HepG2 (cell line): ENCODE measurements at places on chromosomes 7 and 10.

- DNase-seq = peak; percentile 91
Observed at GRCh38 chr10:113073549-113074189, 123.6 kb downstream of the TCF7L2 start.

- no peak for DNase-seq
Observed at GRCh38 chr10:123375738-123376137, 221.5 kb downstream of the BUB3 start.

DNA sequence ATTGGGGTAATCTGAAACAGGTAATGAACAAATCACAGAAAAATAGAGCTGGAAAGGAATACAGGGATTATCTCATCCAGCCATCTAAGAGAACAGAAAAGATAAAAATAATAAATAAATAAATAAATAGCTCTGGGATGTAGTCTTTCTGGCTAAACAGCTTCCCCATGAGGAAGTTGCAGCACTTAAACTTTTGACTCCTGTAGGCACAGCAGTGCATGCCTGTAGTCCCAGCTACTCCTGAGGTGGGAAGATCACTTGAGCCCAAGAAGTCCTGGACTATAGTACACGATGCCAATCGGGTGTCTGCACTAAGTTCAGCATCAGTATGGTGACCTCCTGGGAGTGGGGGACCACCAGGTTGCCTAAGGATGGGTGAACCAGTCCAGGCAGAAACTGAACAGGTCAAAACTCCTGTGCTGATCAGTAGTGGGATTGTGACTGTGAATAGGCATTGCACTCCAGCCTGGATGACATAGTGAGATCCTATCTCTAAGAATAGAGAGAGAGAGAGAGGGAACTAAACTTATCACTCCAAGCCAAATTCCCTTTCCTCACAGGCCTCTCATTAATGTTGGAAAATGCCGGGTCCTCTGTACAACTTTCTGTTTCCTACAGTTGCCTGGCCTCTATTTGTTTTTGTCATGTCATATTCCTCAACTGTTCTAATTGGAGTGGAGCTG is 61.7 kb upstream of the CDK13 start:
- no peak for DNase-seq

DNA sequence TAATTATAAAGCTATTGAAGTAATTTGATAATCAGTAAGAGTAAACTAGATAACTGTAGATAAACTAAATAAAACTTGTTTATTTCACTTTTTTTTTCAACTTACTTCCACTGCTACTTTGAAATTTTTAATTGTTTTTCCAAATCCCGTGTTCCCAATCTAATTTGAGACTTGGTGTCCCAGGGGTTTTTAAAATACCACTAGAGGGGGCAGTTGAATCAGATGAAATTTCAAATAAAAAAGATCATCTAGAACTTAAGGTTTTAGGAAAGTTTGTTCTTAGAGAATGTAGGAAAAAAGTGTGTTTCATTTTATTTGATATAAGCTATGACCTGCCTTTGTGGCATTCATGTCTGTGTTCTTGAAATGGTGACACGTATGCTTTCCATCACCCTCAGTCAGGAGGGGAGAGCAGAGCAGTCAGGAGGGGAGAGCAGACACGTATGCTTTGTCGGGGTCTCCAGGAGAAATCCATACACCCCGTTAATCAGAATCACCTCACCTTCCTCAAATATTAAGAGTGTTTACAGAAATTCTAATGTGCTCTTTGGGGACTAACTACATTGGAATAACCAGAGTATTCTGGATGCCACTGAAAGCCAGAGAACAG is 49.9 kb downstream of the C10orf67 start:
- no peak for DNase-seq

- no peak for DNase-seq
Observed at GRCh38 chr10:72645263-72645858, 19.5 kb upstream of the MICU1 start.

GRCh38 chr7:157715071-157715937 is 378.5 kb downstream of the DNAJB6 start:
- no peak for DNase-seq

GRCh38 chr7:135647755-135648154 is 14.6 kb upstream of the STMP1 start:
- no peak for DNase-seq

DNA sequence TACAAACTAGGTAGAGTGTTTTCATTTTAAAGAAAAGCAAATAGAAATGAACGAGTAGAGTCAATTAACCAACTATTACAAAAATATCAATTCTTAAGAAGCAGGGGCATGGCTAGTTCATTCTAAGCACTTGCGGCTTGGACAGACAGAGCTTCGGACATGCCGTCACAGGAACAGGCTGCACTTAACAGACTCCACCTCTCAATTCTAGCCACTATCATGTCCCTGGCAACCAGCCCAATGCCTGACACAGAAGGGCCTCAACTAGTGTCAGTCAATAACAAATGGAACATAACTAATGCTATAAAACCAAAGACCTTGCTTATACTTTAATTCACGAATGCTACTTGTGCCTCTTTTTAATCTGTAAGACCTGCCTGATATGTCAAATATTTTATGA is 74.4 kb downstream of the TPK1 start:
- no peak for DNase-seq

DNA sequence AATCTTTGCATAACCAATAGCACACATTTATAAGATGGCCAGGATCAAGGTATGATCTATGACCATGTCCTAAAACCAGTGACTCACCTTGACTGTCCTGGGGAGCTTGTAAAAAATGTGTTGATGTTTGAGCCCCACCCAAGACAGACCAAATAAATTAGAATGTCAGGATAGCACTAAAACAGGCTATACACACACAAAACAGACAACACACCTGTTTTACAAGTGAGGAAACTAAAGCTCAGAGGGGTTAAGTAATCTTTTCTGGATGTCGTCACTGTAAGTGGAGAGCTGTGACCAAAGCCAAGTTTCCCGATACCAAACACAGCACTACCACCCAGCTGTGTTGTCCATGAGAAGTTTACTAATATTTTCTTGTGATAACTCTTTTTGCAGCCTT is 84.5 kb downstream of the AVL9 start:
- no peak for DNase-seq

DNA sequence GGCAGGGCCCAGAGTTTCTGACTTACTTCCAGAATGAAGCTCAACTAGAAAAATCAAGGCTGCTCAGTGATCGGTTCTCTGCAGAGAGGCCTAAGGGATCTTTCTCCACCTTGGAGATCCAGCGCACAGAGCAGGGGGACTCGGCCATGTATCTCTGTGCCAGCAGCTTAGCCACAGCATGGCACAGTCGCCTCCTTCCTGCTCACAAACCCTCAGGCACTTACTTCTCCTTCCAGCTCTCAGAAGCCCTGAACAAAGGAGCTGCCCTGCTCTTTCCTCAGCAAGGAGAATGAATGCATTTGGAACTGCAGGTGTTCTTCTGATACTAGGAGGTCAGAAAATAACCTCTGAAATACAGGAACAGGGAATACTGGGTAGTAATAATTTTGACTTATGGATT is 219.7 kb upstream of the PRSS1 start:
- DNase-seq = no peak

DNA sequence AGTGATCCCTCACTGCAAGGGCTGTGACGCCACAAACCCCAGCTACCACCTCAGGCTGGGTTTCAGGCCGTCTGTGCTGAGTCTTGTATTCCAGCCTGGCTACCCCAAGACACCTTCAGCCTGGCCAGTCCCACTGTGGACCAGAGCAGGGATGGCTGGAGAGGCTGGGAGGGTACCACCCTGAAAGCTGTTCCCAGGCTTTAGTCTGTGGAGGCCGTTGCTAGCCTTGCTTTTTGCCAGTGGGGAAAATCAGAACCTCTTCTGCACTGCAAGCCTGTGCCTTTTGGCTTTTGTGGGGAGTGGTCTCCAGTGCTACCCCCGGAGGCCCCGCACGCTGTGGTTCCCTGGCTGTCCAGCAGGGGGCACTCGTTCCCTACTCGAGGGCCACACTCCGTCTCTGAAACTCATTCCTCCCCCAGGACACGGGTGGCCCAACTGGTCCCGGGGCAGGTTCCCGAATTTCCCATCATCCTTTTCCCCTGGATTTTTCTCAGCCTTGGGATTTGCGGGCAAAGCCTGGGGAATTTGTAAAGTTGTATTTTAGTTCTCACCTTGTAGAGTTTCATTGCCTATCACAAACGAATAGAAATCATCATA is 128.4 kb upstream of the BTBD16 start:
- DNase-seq = no peak

DNA sequence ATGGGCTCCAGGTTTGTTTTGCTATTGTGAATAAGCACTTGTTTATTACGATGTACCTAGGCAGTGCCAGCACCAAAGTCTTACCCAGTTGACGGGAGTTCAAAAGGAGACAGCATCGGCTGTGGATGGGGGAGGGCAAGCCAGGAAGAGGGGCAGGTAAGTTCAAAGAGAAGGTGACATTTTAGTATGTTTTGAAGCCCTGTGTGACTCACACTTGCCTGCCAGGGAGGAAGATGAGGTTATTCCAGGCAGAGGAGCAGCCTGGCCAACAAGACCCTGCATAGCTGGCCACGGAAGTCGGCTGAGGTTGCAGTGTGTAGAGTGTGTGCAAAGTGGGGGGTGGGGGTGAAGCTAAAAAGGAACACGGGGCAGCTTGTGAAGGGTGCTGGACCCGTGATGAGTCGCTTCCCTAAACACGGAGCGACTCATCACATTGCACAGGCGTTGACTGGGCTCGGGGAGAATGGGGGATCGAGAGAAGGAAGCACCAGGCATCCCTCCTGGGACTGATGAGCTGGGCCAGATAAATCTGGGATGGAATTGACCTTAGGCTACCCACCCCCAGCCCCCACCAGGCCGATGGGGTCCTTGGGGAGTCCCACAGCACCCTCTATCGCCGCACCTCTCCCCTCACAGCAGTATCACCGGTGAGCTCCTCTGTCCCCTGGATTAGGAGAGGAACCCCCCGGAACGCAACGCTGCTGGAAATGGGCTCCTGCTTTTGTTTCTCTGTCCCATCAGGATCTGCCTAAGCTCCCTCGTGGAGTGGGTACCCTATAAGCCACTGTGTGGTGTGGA is 97.9 kb upstream of the IKZF1 start:
- DNase-seq = peak; percentile 40

DNA sequence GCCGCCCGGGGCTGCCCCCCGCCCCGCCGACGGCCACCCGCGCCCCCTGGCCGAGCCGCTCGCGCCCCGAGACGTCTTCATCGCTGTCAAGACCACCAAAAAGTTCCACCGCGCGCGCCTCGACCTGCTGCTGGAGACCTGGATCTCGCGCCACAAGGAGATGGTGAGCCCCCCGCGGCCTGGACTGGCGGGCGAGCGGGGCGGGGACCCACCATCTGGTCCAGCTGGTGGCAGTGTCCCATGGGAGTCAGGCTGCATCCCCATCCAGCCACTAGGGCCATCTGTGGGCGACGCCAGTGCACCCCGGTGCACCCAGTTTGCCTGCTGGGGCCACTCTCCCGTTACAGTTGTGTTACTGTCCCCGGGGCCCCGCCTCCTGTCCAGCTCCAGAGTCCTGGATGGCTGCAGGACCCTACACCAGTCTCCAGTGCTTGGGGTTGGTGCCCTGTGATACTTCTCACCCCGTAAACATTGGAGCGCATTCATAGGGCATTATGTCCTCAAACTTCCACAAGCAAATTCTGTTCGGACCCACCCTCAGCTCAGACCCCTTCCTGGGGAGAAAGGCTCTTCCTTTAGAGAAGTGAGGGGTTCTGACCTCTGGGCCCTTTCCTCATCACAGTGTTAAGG is 672 bp downstream of the LFNG start:
- no peak for DNase-seq

DNA sequence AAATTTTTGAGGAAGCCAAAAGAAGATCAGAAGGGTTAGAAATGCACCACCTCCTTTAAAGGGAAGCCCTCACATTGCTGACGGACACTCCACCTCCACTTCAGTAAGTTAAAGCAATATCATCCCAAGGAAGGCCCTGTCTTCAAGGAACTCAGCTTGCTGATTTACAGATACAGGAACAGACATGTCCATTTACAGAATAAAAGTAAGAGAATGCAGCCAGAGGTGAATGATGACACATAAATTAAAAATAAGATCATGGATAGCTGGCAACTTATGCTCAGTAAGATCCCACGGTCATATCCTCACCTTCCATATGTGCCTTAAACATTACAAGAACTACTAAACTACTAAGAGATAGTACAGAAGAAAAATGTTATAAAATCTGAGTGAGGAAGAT is 20.4 kb downstream of the GRB10 start:
- DNase-seq = no peak

DNA sequence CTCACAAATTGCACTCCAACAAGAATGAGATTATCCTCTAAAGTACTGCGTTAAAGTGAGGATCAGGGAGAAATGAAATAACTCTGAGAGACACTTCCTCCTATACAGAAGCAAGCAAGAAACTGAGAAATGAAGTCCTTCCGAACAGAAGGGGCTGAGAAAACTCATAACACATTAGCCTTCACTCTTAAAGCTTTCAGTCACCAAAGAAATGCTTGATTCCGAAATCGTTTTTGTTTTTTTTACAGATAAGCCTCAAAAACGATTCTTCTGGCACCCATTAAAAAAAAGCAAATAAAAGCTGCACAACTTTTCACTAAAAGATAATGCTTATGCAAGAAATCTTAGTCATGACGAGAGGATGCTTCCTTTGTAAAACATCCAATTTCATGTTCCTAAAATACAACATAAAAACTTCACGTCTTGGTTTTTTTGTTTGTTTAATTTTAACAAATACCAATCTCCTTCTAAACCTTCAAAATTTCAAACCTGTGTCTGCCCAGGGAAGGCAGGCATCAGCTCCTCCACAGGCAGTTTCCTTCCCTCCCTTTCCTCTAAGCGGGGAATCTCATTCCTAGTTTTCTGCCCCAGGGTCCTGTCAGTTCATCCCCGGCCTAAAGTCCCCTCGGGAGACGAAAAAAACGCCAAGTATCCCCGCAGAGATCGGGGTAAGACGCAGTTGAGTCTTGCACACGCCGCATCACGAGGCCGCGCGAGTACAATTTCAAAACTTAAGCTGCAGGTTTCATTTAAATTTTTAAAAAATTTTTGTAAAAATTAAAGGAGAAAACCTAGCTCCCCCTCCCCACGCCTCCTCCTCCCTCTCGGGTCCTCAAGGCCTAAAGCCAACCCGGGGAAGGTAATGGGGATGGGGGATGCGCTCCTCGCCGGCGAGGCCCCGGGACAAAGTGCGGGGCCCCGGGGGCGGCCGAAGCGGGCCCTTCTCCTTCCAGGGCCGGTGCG is 1.1 kb downstream of the BAZ1B start:
- DNase-seq = no peak

- peak; percentile 21 for DNase-seq
Observed at GRCh38 chr10:48451969-48452878, 145.7 kb downstream of the MAPK8 start.

DNA sequence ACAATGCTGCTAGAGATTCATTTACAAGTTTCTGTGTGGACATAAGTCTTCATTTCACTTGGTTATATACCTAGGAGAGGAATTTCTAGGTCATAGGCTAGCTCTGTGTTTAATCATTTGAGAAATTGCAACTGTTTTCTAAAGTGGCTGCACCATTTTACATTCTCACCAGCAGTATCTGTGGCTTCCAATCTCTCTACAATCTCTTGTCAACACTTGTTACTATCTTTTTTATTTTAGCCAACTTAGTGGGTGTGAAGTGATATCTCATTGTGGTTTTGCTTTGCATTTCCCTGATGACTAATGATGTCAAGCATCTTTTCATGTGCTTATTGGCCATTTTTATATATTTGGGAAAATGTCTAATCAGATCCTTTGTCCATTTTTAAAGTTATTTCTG is 53.0 kb upstream of the DRGX start:
- DNase-seq = no peak
